ENCODE measurements at places on chromosomes 4 and X. TPM values are rescaled to one million over a fixed set of nuclear protein-coding genes. Genes with fewer than 3 reads are reported as not detected.

DNA sequence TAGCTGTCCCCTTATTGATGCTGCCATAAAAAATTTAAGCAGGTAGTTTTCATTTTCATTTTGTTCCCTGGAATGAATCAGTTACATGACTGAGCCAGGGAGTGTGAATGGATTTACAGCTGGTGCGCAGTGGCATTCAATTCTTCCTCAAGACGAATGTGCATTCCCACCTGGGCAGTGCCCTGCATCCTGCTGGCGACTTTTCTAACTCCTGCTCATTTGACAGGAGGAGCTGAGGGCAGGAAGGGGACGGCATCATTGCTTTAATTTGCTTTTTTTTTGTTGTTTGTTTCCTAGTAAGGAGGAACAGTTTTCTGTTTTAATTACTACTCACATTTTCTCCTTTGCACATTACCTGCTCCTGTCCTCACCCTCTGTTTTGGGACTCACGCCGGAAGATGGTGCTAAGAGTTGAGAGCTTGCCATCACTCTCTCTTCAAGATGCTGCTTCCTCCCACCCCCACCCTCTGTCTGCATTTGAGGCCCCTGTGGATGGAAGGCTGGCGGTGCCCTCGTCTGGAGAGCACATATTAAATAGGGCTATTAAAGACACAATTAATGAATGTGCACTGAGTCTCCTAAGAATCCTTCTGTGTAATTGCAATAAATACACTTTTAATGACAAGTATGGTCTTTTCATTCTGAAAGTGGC, 35.8 kb downstream of the PSAPL1 start:
- no peaks in the 10 kb centered on the region for H3K27me3 ChIP-seq
- no peak for DNase-seq
- H3K27ac ChIP-seq, result no peak overlapping the region
- no peaks in the 10 kb centered on the region for H3K4me1 ChIP-seq

DNA sequence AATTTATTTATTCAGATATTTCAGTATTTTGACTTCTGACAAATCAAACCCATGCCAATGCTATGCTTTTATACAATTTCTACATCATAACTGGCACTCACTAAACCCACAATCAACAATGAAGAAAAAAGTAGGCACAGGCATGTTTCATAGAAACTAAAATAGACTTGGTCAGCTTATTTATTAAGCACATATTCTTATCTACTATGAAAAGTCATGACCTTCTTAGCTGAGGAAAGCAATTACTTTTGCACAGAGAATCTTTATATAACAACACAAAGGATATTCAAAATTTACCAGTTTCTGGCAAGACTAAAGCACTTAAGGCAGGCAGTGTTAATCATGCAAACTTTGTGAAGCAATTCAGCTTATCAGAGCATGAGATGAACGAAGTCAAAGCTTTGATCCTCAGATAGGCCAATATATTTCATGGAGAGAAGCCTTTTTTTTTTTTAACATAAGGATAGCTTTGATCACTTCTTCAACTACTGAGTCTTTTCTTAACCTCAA, 490.6 kb downstream of the INPP4B start:
- peak overlapping the region; percentile 8 for H3K4me3 ChIP-seq
- no peak overlapping the region for H3K27ac ChIP-seq
- H3K4me1 ChIP-seq, result peaks cover 84% of the 10 kb centered on the region
- DNase-seq, result no peak
- H3K36me3 ChIP-seq, result no peaks in the 10 kb centered on the region

Gene AFF2
- total RNA-seq, result 0.27 TPM

Gene SPANXD
- not detected for total RNA-seq

- H3K4me3 ChIP-seq, result no peak overlapping the region
- H3K27me3 ChIP-seq, result no peaks in the 10 kb centered on the region
- H3K36me3 ChIP-seq, result no peaks in the 10 kb centered on the region
- no peak for DNase-seq
Observed at GRCh38 chr4:10605031-10605430, 79.5 kb downstream of the CLNK start.

GRCh38 chr4:2852481-2852921, 8.9 kb downstream of the ADD1 start:
- no peak overlapping the region for H3K4me3 ChIP-seq
- peaks cover 78% of the 10 kb centered on the region for H3K4me1 ChIP-seq
- no peak overlapping the region for H3K27ac ChIP-seq
- DNase-seq, result no peak
- H3K36me3 ChIP-seq, result peaks cover 16% of the 10 kb centered on the region
- no peaks in the 10 kb centered on the region for H3K27me3 ChIP-seq

Data from CD8-positive, alpha-beta memory T cell (primary cell).